ENCODE measurements at places on chromosomes 4 and X.

DNA sequence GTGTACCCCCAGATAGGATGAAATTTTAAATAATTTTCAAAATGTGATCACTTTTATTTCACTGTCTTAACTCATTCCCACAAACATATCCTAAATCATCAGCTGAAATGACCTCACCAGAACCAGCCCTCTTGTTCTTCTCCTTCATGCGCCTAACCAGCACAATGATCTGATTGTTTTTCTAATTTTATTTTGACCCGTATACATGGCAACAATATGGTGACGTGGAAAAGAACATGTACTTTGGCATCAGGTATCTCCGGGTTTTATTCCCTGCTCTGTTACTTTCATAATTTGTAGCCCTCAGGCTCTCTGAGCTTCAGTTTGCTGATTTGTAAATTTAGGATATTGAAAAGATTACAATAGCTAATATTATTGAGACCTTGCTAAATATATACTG lies 562.4 kb upstream of the ZFP42 start:
- DNase-seq, result no peak

GRCh38 chr4:109015413-109015810 lies 252.6 kb upstream of the ETNPPL start:
- DNase-seq, result no peak

GRCh38 chr4:5376015-5376414 lies 324.7 kb downstream of the STK32B start:
- DNase-seq, result no peak

GRCh38 chrX:151393514-151393913 lies 3.5 kb upstream of the VMA21 start:
- DNase-seq, result no peak

DNA sequence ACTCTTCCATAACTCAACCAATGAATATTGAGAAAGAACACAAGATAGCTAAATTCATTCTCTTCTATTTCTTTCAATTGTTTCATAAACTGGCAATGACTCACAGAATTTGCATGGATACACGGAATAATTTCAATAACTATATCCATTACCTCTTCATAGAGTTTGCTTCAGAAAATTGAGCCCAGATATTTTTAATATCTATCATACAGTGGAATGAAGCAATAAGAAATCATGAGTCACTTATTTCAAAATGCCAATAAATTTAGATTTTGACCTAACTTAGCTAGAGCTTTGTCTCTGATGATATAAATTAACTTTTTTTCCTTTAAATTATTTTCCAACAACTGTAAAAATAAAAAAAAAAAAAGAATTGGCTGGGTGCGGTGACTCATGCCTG lies 22.2 kb upstream of the MANBA start:
- DNase-seq, result no peak

DNA sequence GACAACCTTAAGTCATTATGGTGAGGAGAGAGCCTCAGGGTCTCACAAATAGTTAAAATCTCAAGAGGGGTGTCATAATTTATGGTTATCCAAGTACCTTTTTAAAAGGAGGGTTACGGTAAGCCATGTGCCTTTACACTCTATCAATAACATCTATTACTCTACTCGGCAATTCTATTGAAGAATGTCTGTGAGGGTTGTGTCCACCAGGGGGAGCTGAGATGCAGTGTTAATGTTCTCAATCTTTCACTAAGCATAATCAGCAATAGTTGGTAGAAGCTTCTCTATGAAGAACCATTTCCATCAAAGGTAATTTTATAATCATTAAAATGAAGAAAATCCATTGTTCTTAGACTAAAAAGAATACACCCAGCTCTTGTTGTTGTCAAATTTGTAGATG lies 457.4 kb downstream of the CENPC start:
- DNase-seq, result peak; percentile 75
